ENCODE measurements at places on chromosomes 1 and 21.
A peak's percentile ranks its signal among the peaks of the same experiment; 100 is the strongest.

DNA sequence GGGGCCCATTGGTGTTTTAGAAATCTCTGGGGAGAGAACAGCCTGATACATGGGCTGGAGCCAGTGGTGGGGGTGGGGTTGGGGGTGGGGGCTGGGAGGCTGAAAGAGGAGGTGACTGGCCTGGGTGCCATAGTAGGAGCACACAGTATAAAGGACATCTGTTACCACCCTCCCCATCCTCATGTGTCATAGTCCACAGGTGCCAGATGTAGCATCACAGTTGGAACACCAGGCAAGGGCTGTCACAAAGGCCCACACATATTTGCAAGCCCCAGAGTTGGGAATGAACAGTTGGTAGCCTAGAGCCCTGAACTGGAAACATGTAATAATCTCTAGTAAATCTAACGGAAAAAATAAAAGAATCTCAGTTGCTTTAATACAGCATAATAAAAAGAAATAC is 55.1 kb upstream of the CR2 start:
- no peak for DNase-seq

GRCh38 chr1:162371611-162372010 is 5.0 kb downstream of the SPATA46 start:
- no peak for DNase-seq

- no peak for DNase-seq
Observed at GRCh38 chr1:118291661-118292060, 106.6 kb upstream of the SPAG17 start.

DNA sequence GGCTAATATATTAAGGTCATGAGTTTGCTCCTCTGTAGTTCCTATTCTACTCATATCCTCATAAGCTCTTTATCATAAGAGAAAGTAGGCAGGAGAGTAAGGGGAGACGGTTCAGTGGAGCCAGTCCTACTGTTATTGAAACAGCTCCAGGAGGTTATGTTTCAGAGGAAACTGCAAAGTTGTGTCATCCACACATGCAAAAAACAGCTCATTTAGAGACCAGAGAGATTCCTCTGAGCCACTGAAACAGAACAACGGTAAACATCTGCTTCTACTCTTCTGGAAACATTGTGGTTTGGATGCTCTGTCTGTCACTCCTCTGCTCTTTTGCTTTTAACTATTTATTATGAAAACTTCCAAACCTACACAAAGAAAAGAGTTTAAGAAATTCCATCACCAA is 66.3 kb upstream of the PPP2R5A start:
- no peak for DNase-seq

DNA sequence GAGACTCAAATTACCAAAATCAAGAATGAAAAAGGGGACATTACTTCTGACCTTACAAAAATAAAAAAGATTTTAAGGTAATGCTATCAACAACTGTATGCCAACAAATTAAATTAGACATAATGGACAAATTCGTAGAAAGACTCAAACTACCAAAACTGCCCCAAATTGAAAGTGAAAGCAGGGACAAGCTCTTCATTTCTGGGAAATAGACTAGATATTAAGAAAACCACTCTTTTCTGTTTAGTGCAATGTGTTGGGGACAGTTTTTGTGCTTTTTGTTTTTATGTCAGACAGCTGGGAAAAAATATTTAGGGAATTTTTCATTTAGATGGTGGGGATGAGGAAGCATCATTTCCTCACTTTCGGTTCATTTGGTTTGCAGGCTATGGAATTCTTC is 4.9 kb upstream of the GBP1 start:
- no peak for DNase-seq

GRCh38 chr1:9164919-9165318 is 36.0 kb upstream of the GPR157 start:
- DNase-seq = no peak

DNA sequence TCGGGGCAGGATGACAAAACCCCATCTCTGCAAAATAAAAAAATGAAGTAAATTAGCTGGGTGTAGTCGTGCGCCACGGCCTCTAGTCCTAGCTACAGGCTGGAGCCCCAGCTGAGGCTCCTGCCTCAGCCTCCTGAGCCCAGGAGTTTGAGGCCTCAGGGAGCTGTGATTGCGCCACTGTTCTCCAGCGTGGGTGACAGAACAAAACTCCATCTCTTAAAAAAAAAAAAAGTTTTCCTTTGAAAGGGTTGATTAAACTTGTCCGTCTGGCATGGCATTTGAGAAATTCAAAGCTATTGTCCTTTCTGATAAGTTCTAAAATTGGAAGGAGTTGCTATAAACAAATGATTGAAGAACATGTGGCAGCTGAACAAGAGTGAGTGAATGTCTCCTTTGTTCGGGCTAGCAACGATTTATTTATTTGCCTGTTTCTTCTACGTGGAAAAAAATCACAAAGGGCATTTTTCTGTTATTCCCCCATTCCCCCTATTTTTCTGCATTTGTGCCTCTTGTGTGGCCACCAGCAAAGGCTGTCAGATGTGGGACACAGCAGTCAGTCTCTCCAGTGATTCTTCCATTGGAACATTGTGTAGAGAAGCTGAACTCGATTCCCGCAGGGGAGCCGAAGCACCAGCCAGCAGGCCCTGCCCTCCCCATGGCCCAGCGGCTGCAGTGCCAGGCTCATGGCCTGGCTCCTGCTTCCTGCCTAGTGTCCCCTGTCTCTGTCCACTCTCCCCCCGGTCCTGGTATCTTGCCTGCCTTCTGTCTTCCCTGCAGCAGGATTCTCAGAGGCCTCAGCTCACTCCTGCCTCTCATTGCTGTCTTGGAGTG is 21.5 kb upstream of the PWP2 start:
- no peak for DNase-seq

- peak; percentile 69 for DNase-seq
Observed at GRCh38 chr1:40936931-40937339, 42.6 kb upstream of the CTPS1 start.

- DNase-seq = peak; percentile 74
Observed at GRCh38 chr1:194295685-194296084, 1109.3 kb upstream of the B3GALT2 start.

GRCh38 chr1:60078182-60078581 is 4.6 kb upstream of the C1orf87 start:
- no peak for DNase-seq

- DNase-seq = peak; percentile 84
Observed at GRCh38 chr1:21955501-21956281, 18.6 kb upstream of the HSPG2 start.

GRCh38 chr1:233673947-233674431 is 60.1 kb downstream of the KCNK1 start:
- no peak for DNase-seq

GRCh38 chr1:199685369-199685768 is 342.1 kb upstream of the NR5A2 start:
- peak; percentile 70 for DNase-seq

- DNase-seq = no peak
Observed at GRCh38 chr1:19922015-19922688, 1.3 kb downstream of the PLA2G2E start.

DNA sequence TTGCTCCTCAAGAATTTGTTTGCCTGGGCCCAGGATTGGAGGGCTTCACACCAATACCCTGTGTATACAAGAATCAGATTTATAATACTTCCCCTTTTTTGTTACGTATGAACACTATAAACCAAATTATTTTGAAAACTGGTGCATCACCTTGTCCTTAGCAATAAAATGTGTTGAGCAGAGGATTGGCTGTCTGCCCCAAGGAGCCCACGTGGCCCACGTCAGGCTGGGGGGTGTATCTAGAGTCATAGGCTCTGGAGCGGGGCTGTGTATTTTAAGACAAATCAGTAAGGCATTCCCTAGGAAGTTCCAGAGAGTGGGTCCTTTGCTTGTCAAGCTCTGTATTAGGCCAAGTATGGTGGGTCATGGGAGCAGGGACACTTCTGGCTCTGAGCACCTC is 2.0 kb upstream of the ST3GAL3 start:
- no peak for DNase-seq

DNA sequence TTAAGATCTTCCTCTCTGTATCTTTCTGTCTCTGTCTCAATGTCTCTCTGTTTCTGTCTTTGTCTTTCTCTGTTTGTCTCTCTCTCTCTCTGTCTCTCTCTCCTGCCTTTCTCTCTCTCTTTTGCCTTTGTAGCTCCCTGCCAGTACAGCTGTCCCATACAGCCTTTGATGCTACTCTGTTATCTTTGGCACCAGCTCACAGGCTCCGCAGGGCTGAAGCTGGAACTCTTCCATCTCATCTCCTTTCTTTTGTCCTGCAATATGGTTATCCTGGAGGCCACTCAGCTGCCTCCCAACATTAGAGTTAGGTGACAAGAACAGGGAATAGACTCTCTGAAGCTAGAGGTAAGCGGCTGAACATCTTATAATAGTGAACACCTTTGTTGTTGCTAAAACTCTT is 354.3 kb upstream of the NEGR1 start:
- DNase-seq = peak; percentile 77

DNA sequence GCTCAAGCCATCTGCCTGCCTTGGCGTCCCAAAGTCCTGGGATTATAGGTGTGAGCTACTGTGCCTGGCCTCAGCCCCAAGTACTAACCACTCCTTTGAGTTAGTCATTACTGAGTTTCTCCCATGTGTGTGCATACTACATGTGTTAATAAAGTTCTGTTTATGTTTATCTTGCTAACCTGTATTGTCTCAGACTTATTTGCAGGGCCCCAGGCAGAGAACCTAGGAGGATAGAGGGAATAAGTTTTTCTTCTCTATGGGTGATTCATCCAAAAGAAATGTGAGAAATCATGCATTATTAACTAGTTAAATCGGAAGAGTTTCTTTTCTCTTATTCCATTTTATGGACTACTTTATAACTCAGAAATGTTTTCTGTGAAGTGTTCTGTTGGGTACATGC is 203.9 kb upstream of the CACYBP start:
- DNase-seq = peak; percentile 47

DNA sequence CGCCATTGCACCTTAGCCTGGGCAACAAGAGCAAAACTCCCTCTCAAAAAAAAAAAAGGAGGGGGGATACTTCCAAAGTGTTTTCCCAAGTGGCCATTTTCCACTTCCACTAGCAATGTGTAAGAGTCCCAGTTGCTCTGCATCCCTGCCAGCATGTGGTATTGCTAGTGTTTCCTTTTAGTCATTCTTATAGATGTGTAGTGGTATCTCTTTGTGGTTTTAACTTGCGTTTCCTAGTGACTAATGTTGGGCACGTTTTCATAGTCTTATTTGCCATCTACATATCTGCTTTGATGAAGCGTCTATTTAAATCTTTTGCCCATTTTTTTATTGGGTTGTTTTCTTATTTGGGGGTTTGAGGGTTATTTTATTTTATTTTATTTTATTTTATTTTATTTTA is 31.1 kb downstream of the INAVA start:
- peak; percentile 74 for DNase-seq

DNA sequence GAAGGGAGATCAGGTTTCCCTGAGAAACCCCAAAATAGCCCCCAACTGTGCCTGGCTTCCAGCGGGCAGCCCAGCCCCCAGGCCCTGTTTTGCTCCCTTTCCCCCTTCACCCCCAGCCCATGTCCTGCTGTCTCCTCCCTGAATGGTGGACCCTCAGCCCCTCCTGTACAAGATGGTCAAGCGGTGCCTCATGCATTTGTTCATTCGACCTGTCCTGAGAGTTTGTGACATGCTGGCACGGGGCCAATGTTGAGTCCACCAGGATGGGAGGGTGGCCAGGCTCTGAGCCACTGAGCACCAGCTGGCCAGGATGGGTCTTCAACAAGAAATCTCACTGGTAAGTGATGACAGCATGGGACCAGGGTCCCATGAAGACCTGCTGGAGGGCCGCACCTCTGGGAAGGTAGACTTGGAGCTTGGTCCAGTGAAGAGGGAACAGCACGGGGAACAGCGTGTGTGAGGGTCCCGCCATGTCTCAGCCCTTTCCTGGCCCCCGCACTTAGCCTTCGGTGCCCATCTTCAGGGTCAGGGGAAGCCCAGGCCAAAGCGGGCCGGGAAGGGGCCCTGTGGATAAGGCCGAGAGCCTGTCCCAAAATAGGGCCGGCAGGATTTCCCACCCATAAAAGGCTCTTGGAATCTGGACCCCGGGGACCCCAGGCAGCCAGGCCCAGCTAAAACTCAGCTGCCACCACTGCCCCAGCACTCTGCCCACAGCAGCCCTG is at the start of gene CALML6:
Gene CALML6, plus strand, starts transcription at position 290 of the 722 bp plus-strand sequence. Its CDS starts 21 bp downstream, at position 311.
- no peak for DNase-seq

DNA sequence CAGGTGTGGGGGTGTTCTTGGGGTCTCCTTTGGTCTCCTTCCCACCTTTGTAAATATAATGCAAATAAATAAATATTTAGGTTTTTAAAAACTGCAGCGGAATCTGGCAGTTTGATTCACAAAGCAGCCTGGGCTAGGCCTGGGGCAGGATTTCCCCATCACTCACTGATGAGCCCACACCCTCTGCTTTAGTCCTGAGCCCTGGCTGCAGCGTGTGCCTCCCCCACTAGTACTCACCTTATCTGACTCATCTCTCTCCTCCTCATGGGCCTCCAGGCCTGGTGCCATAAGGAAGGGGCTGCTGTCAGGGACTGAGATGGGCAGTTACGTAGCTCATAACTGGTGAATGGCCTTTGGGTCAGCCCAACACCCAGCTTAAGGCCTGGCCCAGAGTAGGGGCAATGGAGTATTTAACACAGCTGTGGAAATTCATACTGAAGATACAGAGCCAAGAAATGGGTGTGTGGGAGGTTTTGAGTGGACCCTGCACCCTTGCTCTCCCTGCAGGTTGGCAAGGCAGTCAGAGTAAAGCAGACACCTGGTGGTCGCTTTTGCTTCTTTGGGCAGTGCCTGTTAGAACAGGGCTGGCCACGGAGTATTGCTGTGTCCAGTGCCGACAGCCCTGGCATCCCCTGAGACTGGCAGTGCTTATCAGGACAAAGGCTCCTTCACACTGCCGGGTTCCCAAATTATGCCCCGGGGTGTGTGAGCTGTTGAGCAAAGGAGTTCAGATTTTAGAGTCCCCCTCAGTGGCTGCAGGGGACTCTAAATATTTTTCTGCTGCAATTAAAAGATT is 39.7 kb downstream of the AZIN2 start:
- peak; percentile 58 for DNase-seq

DNA sequence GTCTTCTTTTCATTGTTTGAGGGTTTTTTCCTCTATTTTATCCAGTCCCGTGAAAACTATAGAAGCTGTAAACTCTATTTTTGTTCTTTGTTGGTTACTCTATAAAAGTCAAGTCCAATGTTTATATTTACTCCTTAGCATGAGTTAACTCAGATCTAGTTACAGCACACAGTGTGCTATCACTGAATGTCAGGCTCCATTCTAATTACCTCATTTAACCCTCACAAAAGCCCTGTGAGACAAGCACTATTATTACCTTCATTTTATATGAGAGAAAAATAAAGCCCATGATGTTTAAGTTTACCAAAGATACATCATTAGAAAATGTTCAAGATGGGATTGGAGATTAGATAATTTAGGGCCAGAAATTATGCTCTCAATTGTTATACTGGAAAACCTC is 251.4 kb upstream of the SNX7 start:
- DNase-seq = no peak

DNA sequence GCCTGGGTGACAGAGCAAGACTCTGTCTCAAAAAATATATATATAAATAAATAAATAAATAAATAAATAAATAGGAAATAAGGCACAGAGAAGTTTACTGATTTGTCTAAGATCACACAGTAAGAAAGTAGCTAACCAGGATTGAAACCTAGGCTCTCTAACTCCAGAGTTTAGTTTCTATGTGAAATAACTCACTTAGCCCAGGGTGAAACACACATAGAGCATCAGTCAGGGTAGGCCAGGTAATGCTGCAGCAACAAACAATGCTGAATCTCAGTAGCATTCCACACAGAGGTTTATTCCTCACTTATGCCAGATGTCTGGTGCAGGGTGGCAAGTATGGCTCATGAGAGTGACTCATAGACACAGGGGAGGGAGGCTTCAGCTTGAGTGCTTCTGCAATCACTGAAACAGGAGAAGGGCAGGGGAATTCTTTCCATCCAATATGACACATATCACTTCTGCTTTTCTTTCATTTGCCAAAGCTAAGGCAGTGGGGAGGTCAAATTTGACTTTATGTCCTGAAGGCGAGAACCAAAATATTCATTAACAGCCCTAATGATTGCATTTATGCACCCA is 37.1 kb upstream of the KANK4 start:
- DNase-seq = peak; percentile 92
